ENCODE measurements at places on chromosomes 4 and X. TPM values are rescaled to one million over a fixed set of nuclear protein-coding genes. Genes with fewer than 3 reads are reported as not detected.

GRCh38 chr4:54837576-54838140 is 179.9 kb downstream of the KIT start:
- DNase-seq, result peak; percentile 6

- peak; percentile 15 for DNase-seq
Observed at GRCh38 chr4:65791111-65791811, 121.0 kb upstream of the EPHA5 start.

MAGEC2 gene
- 0.17 TPM for total RNA-seq

DNA sequence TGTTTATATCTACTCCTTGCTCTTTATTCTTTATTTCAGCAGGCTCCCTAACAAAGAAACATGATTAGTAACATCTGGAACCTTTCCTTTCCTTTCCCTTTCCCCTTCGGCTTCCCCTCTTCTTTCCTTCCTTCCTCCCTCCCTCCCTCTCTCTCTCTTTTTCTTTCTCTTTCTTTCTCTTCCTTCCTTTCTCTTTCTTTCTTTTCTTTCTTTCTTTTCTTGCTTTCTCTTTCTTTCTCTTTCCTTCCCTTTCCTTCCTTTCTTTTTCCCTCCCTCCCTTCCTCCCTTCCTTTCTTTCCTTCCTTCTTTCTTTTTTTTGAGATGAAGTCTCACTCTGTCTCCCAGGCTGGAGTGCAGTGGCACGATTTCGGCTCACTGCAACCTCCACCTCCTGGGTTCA is 30.7 kb upstream of the RBMX start:
- no peak for DNase-seq

Data from fibroblast of lung (primary cell).